ENCODE measurements at places on chromosomes 6 and 20. TPM values are rescaled to one million over a fixed set of nuclear protein-coding genes. Genes with fewer than 3 reads are reported as not detected.

The UBE2J1 gene
- total RNA-seq: 34.7 TPM

- DNase-seq: no peak
Observed at GRCh38 chr20:3107464-3108025, 23.0 kb upstream of the AVP start.

GRCh38 chr6:114580882-114581281, 238.1 kb upstream of the HS3ST5 start:
- DNase-seq: no peak

DNA sequence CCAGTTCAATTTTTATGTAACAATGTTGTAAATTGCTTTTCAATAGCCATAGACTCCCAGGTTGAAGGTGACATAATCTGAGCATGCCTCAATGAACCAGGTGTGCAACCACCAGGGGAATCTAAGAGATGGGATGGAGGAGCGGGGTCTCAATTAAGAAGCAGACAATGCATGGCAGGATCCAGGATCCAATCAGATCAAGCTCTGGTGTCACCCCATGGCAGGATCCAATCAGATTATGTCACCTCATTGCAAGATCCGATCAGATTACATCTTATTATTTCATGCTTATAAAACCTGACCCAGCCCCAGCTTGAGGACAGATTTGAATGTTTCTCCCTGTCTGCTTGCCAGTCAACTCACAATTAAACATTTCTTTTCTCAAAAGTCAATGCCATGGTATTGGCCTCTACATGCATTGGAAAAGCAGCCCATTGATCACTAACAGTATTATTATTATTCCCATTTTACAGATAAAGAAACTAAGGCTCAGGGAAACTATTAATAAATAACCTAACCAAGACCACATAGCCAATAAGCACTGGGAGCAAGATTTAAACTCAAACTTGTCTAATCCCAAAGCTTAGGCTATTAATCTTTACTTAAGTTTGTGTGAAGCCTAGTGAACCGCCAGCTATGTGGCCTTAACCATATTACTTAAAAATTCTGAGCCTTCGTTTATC, 14.3 kb upstream of the SIRT5 start:
- DNase-seq: no peak

The BFSP1 gene
- total RNA-seq: 0.42 TPM

DNA sequence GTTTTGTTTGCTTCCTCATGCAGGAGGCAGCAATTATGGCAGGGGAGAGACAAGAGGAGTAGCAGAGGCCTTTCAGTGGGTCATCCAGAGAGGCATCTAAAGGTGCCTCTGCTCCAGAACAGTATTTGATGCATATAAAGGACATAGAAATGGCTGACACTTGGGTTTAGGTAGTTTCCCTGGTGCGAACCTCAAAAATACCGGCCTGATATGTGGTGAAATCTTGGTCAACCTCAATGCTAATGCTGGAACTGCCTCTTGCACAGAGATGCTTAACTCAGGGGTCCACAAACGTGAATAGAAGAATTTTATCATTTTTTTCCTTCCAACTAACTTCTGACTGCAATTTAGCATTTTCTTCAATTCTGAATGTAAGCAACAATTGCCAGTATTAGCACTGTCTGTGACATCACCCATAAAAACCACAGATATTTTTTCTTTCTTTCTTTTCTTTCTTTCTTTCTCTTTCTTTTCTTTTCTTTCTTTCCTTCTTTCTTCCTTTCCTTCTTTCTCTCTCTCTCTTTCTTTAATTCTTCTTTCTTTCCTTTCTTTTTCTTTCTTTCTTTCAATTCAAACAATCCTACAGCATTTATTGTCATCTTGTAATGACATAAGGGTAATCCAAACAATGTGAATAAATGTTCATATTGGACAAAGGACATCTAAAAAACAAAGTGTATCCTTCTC, 180.0 kb upstream of the UST start:
- no peak for DNase-seq

The ELOVL2 gene
- not detected for total RNA-seq
